ENCODE measurements at places on chromosomes 12 and 14.
A peak's percentile ranks its signal among the peaks of the same experiment; 100 is the strongest.

DNA sequence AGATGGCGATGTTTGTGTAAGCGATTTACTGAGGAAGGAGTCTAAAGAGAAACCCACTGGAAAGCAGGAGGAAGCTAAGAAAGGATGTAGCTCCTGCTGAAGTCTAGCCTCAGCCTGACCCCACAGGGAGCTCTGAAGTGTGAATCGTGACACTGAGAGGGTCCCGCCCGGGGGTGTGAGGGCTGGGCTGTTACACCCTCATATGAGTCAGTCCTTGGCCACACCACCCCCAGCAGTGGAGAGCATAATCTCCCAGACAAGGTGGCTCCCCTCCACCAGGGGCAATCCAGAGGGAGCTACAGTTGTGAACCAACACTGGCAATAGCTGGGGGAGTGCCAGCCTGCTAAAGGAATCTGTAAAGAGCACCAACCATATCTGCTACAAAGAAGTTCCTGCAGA lies 31.5 kb downstream of the SVOP start:
- no peak for DNase-seq

DNA sequence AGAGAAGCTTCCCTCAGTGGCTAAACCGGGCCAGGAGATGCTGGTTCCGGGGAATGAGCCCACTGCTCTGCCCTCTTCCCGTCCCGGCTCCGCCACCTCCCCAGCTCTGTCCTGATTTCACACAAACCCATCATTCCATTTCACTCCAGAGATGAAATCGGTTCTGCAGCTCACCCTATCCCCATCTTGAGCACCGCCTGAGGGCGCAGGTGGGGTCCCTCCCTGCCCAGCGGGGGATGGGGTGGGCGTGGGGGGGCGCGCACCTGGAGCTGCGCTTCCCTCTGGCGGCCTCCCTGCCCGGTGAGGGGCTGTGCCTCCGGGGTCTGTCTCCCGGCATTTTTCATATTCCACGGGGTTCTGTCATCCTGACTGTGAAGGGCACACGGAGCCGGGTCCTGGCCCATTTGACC lies 44.7 kb downstream of the NOC4L start:
- peak; percentile 16 for DNase-seq

DNA sequence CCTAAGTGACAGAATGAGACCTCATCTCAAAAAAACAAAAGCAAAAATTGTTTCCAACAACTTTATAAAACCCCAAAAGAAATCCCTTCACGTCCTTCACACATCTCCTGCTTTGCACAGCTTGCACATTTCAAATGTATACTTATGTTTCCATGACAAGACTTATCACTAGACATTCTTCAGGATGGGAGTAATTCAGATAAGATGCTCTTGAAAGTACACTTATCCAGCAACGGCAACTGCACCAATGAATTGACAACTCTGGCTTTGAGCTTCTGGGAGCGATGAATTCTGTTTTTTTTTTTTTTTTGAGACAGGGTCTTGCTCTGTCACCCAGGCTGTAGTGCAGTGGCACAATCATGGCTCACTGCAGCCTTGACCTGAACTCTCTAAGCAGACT lies 30.8 kb upstream of the AKAP5 start:
- no peak for DNase-seq

DNA sequence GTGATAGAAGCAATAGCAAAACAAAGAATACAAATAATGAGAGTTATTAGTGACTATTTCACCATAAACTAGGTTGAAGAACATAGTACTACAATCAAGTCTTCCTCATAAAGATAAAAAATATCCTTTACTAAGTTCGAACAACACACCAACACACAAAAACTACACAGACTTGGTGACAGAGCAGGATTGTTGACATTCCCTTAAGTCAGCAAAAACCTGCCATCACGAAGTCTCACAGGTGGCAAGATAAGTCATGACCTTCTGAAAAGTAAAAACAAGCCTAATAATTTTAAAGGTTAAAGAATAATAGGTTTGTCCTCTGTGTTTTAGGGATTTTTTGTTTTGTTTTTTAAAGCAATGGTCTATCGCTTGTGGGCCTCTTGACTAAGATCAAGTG lies 173.0 kb downstream of the SEC23A start:
- DNase-seq: no peak

GRCh38 chr12:114904254-114905003 lies 220.5 kb upstream of the TBX3 start:
- no peak for DNase-seq

- DNase-seq: no peak
Observed at GRCh38 chr14:42556551-42556950, 949.9 kb downstream of the LRFN5 start.

DNA sequence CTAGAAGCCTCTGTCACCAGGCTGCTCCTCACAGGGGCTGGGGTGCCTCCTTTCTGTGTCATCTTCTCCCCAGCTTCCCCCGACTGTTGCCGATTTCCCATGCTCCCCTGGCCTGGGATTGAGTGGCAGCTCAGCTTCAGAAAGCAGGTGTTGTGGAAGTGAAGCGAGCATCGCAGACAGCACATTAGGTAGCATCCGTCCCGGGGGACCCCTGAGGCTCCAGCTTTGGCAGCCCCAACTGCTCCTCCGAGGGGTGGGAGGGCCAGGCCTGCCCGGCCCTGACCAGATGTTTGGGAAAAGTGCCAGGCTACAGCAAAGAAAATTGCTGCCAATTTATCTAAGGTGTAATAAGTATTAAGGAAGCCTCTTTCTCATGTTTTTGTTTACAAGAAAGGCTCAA lies 1045.6 kb downstream of the BCL11B start:
- DNase-seq: no peak

- no peak for DNase-seq
Observed at GRCh38 chr12:6118891-6119568, 5.4 kb downstream of the VWF start.

DNA sequence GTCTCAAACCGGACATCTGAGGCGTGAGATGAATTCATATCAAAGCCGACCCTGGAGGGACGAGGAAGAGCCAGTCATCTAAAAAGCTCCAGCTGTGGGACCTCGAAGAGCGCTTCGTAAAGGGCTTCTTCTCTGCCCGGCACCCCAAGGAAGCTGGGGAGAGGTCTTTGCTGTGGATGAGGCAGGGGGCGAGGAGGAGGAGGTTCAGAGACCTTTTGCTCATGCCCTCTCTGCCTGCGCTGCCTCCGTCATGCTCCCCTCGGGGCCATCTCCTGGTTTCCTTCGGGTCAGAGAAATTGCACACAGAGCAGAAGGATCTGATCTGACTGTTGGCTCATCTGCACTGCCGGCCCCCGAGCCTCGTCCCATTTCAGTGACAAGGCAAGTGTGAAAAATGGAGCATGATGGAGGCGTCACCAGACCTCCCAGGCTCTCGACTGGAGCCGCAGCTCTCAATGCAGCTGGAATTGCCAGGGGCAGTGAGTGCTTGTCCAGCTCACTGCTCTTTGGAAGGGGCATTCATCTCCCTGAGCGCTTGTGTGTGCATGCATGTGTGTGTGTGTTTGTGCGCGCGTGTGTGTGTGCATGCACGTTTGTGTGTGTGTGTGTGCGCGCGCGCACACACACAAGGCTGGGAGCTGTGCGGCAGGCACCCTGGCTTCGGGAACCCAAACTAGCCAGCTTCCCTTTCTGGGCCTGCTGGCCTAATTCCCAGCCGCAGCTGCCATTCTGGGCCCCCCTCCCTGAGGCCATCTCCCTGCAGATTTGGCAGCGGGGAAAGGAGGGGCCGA lies 9.2 kb downstream of the CABP1 start:
- DNase-seq: no peak

- no peak for DNase-seq
Observed at GRCh38 chr14:100778526-100778882, 47.4 kb upstream of the MEG3 start.

DNA sequence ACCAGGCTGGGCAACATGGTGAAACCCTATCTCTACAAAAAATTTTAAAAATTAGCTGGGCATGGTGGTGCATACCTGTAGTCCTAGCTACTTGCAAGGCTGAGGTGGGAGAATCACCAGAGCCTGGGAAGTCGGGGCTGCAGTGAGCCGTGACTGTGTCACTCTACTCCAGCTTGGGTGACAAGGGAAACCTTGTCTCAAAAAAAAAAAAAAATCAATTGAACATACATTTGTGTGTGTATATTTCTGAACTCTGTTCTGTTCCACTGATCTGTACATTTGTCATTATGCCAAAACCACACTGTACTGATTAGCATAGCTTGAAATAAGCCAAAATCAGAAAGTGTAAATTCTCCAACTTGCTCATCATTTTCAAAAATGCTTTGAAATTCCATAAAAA lies 254.6 kb downstream of the SOX5 start:
- DNase-seq: no peak

DNA sequence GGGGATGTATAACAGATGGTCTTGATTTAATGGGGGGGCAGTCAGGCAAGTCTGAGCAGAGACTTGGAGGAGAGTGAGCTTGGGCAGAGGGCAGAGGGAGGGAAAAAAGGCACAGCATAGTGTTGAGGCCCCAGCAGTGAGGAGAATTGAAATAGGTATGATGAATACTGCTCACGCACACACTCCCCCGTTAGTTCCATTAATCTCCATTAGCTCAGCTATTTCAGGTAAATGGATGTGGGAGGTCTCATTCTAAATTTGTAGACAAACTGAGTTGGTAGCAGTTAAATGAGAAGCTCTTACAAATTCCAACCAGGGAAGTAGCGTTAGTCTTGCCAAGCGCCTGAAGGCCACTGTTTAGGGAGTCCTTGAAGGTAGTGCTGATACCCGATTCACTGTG lies 66.7 kb upstream of the STON2 start:
- DNase-seq: no peak

DNA sequence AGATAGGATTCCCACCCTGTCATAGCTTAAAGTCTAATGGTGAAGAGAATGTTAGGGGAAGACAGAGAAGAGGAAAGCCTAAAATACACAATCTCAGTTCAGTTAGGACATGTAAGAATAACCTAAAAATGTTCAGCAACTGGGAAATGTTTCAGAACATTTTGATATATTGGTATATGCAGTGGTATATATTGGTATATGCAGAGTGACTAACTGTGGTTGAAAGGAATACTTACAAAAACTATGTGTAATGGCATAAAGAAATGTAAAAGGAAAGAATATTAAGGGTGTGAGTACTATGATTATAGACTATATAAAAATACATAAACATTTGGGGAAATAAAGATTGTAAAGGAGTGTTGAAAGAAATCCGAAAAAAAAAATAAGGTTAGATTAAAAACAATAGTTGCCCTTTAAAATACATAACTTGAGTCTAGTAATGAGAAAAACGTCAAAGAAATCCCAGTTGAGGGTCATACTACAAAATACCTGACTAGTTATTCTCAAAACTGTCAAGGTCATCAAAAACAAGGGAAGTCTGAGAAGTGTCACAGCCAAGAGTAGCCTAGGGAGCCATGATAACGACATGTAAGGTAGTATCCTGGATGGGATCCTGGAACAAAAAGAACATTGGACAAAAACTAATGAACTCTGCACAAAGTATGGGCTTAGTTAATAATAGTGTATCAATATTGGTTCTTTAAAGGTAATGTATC lies 25.6 kb downstream of the ZDHHC17 start:
- no peak for DNase-seq

- DNase-seq: no peak
Observed at GRCh38 chr12:77204083-77204482, 138.7 kb upstream of the E2F7 start.
